ENCODE measurements at places on chromosomes 12 and 14.

DNA sequence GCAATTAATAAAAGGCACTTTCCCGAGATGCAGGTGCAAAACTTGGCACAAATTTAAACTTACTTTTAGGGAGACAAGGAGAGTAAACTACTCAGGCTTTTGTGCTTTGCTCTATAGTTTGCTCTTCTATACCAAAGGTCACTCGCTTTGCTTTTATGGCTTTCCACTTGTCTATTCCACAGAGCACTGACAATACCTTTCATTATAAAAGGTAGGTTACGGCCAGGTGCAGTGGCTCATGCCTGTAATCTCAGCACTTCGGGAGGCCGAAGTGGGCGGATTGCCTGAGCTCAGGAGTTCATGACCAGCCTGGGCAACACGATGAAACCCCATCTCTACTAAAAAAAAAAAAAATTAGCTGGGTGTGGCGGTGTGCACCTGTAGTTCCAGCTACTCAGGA, 32.9 kb downstream of the ALKBH1 start:
- DNase-seq = no peak

DNA sequence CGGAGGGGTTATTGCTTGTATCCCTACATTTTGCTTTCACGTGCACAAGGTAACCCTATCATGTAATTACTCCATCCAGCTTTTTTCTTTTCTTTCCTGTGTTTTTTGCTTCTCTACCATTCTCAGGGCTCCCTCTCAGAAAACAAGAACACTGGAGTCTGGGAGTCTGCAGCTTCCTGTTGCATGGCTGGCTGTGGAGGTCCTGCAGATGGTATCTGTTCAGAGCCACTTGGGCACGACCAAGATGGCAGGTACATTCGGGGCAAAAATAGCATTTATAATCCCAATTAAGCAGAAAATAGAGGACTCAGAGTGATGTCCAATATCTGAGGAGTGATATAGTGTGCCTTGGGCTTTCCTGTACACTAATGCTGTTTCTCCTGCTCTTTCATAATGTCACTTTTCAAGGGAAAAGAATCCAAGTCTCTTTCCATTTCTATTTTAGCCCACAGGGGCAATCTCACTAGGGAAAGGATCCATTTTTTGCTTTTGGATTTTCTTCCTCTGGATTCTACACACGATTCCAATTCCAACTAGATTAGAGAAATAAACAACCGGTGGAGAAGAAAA, 3.2 kb upstream of the NUMB start:
- no peak for DNase-seq

- peak; percentile 78 for DNase-seq
Observed at GRCh38 chr14:22386924-22387775, 201.9 kb downstream of the DAD1 start.

- no peak for DNase-seq
Observed at GRCh38 chr12:82242729-82243128, 115.5 kb downstream of the CCDC59 start.

GRCh38 chr14:30907659-30908057, 33.3 kb downstream of the COCH start:
- no peak for DNase-seq

DNA sequence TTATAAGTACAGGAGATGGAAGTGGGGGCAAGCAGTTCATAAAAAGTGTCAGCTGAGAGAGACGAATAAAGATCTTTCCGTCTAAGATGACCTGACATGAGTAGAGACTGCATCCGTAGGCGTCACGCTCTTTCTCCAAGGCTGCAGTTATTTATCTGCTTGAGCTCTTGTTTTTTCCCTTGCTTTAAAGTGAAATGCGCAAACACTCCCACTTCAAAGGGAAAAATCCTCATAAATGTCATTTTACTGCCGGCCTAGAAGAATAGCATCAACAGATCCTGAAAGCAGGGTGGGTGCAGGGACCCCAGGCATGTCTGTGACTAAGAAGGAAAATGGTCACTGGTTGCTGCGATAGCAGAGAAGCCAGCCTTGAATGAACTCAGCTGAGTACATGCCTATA, 647.4 kb downstream of the MED13L start:
- no peak for DNase-seq

DNA sequence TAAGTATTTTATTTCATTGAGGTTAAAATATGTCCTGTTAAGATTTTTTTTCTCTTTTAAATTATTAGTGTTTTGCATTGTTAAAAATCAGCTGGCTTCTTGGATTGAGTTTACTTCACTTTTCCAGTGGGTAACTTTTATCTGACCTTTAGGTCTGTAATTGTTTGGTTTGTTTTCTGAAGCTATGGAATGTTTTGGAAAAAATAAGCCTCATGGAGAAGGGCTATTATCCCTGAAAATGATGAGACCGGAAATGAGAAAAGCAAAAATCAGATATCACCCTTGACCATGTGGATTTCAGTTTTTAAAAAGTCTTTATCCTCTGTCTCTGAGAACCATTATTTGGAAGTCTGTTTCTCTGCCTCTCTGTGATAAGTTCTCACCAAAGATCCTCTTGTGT, 180.9 kb downstream of the RAD51B start:
- no peak for DNase-seq

- DNase-seq = no peak
Observed at GRCh38 chr14:73771848-73772638, 57.9 kb upstream of the PNMA1 start.

- DNase-seq = peak; percentile 12
Observed at GRCh38 chr14:31510222-31510621, 22.4 kb upstream of the GPR33 start.

GRCh38 chr14:100684154-100684553, 42.5 kb upstream of the DLK1 start:
- DNase-seq = no peak

- no peak for DNase-seq
Observed at GRCh38 chr12:113057565-113058485, 1.3 kb downstream of the DTX1 start.

DNA sequence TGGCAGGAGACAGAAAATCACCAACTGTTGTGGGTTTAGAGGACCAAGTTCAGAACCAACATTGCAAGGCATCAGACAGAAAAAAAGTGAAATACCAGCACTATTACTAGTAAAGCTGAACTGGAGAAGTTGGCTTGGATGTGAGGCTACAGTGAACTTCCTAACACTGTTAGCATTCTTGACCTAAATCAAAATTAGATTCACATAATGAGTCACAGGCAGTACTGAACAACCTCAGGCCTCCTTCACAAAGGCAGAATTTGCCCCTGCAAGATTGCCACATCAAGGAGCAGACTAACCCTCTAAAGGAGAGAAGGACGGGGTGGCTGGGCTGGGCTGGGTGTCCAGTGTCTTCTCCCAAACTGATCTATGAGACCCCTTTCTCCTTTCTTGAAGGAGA, 539.7 kb downstream of the SNAPC1 start:
- no peak for DNase-seq

- DNase-seq = no peak
Observed at GRCh38 chr12:104712477-104712876, 245.6 kb downstream of the SLC41A2 start.

DNA sequence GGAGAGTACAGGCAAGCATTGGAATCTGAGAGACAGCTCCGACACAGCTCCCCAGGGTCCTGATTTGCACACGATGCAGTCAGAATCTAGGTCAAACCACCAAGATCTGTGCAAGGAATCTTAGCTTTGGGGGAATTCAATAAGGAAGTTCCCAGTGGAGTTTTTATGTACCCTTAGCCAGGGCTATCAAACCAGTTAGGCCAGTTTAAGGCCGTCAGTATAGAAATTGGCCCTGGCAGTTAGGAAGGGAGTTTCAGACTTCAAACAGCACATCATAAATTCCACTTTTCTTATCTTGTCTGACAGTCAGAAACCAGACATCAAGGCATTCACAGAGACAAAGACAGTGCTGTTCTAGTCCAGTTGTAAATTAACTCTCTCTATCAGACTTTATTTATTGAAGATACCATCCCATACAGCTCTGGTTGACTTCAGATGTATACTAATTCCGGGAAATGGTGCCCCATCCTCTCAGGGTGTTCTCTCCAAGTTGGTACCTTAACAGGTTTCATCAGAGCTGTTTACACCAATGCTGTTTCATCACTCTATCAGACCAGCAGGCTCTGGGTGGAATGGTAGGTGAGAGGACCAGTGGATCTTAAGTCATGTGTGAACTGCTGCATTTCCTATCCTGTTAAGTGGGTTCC, 157.5 kb upstream of the ATF7IP start:
- DNase-seq = no peak

DNA sequence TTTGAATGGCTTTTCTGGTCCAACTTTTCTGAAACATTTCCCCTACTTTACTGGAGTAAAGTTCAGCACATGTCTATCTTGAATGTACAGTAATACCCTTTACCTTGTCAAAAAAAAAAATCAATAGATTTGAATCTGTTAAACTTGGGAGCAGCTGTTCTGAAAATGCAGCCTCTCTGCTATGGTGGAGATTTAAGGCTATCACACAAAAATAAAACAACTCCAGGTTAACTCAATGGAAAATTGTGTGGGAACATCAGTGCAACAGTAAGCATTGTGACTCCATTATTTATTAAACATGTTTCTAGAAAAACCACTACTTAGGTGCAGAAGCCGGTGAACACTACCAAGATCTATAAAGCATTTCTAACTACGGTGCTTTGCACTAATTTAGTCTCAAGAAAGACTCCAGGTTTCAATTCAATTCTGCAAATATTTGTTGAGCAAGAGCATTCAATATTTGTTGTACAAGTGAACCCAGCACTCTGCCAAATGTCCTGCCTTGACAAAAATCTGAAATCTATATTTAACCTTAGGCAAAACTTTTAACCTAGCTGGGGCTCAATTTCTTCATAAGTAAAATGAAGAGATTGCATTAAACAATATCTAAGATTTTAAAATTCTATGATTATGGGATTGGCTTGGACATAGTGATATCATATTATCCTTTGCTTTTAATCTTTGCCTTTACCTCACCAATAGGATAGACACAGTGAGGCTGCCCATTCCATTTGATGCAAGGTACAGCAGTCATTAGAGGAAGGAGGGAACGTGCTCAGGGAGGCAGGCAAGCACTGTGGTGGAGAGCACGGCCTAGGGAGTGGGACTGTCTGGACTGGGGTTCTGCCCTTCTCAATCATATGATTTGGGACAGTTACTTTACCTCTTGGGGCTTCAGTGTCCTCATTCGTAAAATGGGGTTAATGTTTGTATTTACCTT, 155.2 kb downstream of the KITLG start:
- DNase-seq = no peak

GRCh38 chr14:104317492-104317805, 179.1 kb downstream of the KIF26A start:
- no peak for DNase-seq

- DNase-seq = no peak
Observed at GRCh38 chr12:18313306-18313705, 52.0 kb downstream of the PIK3C2G start.

DNA sequence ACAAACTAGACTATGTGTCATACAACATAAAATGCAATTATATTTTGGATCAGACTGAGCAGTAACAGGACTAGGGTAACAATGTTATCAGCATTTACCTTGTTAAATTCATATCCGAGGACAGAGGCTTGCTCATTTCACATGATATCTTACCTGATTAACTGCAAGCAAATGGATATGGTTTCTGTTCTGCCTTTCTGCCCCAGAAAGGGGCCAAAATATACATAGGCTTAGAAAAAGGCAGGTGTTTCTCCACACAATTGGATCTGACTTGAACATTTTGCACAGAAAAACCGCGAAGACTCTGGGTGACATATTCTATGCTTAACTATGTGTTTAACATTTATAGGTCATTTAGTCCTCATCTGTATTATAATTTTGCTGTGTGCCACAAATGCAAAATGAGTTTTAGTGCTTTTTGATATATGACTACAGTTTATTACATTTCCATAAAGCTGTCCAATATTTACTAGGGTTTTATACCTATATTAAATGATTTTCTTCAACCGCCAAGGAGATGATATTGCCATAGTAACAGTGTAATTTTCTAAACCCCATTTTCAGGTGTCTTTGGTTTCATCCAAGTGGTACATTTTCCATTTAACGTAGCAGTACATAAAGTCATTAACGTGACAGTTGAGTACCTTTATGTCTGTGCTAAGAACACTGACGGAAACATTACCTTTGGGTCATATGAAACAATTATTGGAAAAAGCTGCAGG, 249.3 kb upstream of the KRR1 start:
- no peak for DNase-seq

DNA sequence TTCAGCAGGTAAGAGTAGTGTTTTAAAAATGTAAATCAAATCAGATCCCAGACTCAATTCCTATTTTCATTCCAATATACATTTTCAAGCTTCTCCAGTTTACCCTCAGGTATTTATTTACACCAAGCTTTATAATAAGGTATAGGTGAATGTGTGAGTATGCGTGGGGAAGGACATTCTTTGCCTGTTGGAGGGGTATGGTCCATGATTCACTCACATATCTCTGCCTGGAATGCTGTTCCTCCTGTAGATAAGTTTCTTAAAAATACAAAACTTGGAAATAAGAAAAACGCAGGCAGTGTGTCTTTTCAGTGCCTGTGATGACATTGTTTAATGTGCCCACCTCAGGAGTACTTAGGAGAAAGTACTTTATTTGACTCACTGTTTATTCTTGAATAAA, 118.6 kb downstream of the CCDC91 start:
- no peak for DNase-seq

DNA sequence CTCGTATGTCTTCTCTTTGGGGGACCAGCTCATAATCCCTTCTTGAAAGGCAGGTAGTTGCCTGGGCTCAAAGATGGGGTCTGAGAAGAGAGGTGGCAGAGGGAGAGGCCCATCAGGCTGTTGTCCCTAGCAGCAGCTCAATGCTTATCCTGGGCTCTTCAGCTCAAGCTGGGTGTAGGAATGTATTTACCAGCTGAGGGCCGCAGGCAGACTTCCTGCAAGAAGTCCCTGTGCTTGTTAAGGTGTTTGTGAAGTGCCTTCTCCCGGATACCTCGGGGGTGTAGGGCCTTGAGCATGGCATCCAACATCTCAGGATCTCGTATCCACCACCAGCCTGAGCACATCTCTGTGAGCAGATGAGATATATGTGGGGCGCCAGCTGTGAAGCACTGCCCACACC, 29.4 kb downstream of the BAZ2A start:
- no peak for DNase-seq

DNA sequence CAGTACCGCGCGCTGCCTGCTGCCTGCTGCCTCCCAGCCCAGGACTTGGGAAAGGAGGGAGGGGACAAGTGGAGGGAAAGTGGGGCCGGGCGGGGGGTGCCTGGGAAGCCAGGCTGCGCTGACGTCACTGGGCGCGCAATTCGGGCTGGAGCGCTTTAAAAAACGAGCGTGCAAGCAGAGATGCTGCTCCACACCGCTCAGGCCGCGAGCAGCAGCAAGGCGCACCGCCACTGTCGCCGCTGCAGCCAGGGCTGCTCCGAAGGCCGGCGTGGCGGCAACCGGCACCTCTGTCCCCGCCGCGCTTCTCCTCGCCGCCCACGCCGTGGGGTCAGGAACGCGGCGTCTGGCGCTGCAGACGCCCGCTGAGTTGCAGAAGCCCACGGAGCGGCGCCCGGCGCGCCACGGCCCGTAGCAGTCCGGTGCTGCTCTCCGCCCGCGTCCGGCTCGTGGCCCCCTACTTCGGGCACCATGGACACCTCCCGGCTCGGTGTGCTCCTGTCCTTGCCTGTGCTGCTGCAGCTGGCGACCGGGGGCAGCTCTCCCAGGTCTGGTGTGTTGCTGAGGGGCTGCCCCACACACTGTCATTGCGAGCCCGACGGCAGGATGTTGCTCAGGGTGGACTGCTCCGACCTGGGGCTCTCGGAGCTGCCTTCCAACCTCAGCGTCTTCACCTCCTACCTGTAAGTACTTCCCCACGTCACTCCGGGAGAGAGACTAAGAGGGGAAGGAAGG, at the start of gene LGR5:
Gene LGR5 (plus strand): TSS at position 186 of the 732 bp plus-strand sequence. CDS start 283 bp downstream, at position 469.
- DNase-seq = peak; percentile 80

- DNase-seq = no peak
Observed at GRCh38 chr12:14959463-14959862, 1.9 kb downstream of the ARHGDIB start.

Measured in putamen (tissue), 1 donor.